ENCODE measurements at places on chromosomes 16 and 17.

DNA sequence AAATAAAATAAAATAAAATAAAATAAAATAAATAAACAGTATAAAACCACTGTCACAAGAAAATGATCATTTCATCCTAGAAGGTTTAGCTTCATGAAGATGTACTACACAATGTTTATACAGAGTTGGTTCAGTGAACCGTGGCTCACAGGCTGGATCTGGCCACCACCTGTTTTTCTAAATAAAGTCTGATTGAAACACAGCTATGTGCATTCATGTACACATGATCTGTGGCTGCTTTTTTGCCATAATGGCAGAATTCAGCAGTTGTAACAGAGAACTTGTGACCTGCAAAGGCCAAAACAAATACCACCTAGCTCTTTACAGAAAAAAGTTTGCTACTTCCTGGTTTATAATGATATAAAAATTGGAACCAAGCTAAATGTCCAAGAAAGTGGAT is 12.6 kb upstream of the RPRML start:
- no peak for DNase-seq

DNA sequence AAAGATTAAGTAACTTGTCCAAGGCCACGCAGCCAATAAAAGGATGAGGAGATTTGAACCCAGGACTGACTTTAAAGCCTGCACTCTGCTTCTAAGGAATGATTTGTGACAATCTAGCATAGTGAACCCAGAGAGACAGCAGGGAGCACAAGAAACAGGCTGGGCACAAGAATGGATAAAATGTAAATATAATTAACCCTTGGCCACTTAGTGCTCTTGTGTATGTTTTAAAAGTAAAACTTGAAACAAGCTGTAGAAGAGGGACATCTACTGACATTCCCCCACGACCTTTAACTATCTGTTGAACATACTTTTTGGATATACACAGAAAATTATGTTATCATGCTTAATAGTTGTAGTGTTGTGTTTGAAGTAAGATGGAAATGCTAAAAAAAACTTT is 141.9 kb upstream of the PMFBP1 start:
- no peak for DNase-seq

DNA sequence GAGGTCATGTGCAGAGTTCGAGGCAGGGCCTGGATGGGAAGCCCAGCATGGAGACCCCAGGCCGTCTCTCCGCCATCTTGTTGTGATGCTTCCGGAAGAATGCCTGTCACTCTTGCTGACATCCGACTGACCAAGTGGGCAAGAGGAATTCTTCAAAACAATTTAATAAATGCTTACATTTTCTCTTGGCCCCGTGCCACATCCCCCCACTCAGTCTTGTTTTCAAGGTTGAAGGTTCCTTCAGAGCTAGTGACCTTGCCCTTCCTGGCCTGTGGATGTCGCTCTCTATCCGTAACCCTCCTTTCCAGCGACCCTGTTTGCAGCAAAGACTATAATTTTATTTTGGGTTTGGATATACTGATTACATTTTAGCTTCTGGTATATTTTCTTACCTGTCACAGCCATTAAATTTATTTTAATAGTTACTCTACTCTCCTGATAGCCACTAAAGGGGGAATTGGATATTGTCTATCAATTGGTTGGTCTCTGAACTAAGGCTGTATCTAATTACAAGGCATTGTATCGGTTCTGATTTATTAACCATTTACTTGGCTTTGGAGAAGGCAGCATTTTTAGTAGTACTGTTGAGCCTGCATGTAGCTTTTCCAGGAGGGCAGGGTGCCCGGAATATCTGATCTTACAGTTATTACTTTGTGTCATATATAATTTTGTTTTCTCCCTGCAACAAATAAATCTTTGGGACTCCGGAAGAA is 264.5 kb downstream of the WWOX start:
- DNase-seq, result no peak

DNA sequence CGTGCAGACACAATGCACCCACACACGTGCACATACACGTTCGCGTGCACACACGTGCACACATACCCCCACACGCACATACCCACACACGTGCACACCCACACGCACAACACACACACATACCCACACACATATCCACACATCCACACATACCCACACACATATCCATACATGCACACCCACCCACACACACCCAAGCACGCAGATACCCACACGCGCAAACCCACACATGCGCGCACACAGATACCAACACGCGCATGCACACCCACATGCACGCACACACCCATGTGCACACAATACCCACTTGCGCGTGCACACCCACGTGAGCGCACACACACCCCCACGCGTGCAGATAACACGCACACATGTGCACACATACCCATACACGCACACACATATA is 26.8 kb upstream of the PVALEF start:
- no peak for DNase-seq

DNA sequence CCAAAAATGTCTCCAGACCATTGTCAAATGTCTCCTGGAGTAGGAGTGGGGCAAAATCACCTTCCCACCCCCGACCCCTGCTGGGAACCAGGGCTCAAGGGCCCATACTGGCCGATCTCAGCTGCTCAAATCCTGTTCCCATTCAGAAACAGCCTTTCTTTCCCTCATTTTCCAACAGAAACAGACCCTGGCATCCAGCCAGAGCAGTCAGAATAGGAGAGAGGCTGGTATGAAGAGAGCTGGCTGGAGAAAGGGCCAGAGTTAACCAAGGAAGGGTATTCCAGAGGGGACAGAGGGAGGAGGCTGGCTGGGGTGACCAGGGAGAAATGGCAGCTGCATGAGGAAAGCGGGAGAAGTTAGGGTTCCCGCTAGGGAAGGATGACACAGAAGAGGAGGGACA is 199.1 kb downstream of the XYLT1 start:
- no peak for DNase-seq

DNA sequence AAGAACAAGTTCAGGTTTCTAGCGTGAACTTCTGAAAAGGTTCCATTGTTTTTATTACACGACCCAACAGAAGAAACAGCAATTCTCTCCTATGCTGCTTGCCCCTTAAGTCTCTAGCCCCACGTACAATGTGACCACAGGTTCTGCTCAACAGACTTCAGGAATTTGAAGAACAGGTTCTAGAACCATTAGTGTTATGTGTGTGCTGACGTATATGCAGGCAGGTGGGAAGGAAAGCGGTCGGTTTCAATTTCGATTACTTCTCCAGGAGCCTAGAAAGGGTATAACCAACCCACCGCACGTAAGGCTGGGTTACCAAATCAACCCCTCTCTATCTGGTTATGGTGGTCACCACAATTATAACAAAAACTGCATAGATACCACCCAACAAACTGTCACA is 39.4 kb downstream of the XPO6 start:
- DNase-seq, result no peak

GRCh38 chr17:62078009-62078408 is 12.9 kb upstream of the MED13 start:
- no peak for DNase-seq

- no peak for DNase-seq
Observed at GRCh38 chr17:28008513-28008912, 34.0 kb upstream of the NLK start.

DNA sequence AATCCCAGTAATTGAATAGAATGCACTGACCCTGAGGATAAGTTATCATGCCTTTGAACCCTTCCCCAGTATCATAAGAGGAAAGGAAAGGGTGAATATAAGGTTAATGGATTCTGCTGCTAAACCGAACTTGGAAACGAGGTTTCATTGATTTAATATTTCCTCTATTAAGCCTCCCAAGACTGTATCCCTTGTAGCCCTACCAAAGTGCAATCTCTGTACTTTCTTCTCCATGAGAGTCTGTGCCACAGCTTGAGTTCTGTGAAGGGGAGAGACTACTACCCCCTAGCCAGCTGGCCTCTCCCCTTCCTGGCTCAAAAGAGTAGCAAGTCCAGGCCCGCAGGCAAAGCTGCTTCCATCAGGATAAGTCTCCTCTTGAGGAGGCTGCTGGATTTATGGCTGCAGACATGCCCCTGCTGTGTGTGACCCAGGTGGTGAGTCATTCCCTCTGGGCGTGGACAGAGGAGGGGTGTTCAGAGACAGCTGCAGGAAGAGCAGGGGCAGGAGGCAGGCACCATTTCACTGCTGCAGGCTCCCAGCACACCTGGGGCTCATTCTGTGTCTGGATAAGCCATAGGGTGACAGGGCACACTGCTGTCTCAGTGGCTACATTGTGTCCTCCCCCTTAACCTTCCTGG is 58.4 kb downstream of the TOM1L2 start:
- DNase-seq, result no peak

GRCh38 chr17:29384901-29385300 is 5.3 kb upstream of the TAOK1 start:
- DNase-seq, result no peak

DNA sequence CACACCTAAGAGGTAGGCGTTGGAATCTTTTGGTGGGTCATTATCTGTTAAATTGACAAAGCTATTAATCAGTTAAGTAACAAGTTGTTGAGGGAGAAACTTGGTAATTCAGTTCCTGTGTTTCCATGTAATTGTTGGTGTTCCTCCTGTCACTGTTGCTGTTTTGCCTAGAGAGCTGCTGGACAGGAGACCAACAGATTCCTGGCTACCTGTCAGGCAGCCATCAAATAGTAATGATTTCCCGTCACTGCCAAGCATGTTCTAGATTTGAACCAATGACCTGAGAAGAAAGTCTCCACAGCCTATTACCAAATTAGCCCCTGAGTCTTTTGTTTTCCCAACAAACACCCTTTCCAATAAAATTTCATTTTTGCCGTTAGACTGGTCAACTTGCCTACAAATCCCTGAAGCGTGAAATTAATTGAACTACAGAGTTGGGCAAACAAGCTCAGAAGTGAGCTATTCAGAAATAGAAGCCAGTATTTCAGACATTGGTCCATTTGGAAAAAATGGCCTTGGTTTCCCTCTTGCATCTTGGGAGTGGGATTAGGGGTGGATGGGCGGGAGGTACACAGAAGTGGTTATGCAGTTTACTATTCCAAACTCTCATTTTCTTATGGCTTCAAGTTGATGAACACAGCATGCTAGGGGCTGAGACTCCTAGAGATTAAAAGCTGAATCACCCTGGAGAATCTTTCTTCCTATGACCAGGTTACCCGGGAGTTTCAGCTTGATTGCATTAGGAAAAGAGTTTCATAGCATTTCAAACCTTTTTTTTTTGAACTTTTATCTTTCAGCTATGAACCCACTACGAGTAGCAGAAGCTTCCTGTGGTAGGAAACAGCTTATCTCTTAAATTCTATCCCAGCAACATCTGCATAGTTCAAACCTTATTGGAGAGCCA is 262.8 kb upstream of the MAF start:
- DNase-seq, result no peak

DNA sequence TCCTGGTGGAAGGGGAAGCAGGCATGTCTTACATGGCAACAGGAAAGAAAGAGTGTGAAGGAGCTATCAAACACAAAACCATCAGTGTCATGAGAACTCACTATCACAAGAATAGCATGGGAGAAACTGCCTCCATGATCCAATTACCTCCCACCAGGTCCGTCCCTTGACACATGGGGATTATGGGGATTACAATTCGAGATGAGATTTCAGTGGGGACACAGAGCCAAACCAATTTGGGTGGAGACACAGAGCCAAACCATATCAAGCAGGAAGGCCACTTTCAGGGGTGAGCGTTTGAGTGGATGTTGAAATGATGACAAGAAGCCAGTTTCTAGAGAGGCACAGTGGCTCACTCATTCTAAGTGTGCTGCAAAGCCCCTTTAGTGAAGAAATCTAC is 143.8 kb downstream of the CPPED1 start:
- DNase-seq, result no peak

DNA sequence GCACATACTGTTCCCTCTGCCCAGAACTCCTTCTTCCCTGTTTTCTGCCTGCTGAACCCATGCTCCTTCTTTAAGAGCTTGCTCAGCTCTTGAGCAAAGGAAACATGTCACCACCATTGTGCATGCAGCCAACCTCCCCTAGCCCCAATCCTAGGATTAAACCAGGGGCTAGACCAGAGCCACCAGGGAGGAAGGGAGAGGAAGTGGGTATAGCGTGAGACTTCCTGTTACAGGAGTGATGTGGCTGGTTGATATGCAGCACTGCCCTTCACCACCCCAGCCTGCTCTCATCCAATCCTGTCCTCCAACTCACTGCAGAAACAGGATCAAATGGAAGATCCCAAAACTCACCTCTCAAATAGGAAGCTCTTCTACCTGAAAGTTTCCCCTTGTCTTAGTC is 67.1 kb upstream of the CDH5 start:
- DNase-seq, result no peak

- peak; percentile 31 for DNase-seq
Observed at GRCh38 chr16:86519649-86520316, 9.5 kb downstream of the FOXF1 start.

GRCh38 chr17:43559161-43559816 is 13.1 kb upstream of the ETV4 start:
- DNase-seq, result no peak

- DNase-seq, result no peak
Observed at GRCh38 chr17:42780851-42781638, 635 bp downstream of the WNK4 start.

DNA sequence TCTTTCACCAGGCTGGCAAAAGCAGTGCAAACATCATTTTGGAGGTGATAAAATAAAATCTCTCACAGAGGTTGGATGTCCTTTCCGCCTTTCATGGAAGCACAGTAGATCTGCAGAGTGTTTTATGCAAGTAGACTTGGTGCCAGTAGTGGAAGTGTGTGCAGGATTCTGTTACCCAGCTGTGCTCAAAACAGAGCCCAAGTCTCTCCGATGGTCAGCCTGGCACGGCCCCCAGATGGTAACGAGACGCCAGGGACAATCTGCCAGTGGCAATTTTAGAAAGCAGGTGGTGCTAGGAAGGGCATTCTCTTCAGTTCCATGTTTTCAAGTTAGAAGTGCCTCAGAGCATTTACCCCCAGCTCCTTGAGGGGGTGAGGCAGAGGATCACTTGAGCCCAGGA is 1.5 kb upstream of the MTHFSD start:
- DNase-seq, result no peak

DNA sequence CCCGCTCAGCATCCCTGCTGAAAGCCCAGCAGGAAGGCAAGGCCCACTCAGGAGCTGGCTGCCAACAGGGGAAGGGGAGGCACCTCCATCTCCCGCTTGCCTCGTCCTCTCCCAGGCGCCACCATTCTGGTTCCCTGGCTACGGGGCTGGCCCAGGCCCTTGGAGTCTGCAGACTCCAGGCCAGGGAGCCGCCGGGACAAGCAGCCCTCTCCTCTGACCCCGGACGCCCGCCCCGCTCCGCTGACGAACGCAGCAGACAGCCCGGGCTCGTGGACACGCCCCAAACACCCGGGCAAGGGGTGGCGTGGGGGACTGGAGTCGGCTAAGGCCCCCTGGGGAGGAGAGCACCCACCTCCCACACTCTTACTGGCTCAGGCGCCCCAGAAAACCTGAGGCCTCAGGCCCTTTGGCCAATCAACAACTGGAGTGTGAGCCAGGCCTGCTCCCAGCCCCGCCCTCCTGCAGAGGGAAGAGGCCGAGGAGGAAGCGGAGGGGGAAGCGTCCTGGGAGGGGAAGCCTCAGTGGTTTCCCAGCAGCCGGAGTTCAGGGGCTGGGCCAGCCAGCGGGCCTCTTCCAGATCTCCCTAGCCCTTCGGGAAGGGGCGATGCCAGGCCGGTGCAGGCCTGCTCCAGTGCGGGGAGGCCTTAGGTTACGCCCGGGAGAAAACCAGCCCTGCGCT is 4.2 kb downstream of the MNT start:
- DNase-seq, result peak; percentile 77
